Prostate gland (tissue), 2 donors: ENCODE measurements at places on chromosomes 12 and 14.
A peak's percentile ranks its signal among the peaks of the same experiment; 100 is the strongest.

GRCh38 chr12:119129827-119130434 is 48.8 kb upstream of the HSPB8 start:
- no peak for DNase-seq

DNA sequence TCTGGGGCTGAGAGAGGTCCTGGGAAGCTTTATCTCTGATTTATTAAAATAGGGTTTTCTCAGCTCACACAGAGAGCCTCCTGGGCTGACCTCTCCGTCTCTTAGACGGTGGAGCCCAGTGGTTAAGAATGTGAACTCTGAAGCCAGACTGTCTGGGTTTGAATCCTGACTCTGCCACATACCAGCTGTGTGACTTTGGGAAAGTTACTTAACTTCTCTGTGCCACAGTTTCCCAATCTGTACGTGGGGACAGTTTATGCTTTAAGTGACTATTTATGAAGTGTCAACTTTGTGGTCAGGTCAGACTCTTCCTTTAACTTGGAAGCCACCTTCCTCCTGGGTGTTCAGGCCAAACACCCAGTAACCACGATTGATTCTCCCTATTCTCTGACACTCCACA is 290.9 kb downstream of the AACS start:
- no peak for DNase-seq

GRCh38 chr12:82896979-82897378 is 210.3 kb downstream of the TMTC2 start:
- peak; percentile 77 for DNase-seq

GRCh38 chr12:70852416-70853150 is 68.0 kb downstream of the PTPRR start:
- DNase-seq: no peak

DNA sequence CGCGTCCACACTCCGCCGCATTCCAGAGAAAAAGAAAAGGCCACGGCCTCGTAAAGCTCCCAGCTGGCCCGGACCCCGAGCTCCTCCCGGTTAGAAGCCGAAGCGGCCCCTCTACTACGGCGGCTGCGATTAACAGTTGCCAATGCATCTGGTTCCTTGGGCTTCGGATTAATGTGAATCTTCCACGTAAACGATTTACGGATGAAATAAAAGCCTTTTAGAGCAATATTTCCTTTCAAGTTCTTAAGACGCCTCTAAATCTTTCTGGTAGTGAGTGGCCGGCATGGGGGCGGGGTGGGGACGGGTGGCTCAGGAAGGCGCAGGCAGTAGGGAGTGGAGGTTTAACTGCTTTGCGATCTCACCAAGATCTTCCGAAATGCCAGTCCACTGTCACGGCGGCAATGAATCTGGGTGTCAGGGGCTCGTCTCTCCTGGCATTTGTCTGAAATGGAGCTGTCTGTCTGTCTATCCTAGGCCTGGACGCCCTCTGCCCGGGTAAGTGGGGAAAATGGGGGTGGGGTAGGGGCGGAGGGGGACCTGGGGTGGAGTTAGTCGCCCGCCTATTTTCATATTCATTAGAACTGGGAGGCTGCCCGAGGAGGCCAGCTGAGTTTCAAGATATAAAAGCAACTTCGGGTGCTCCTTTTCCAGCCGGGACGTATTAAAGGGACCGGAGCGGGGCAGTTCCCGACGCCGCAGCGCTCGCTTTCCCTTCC is 413 bp upstream of the ALX1 start:
- DNase-seq: no peak

- DNase-seq: no peak
These were observed 127.1 kb downstream of the ITPR2 start for GRCh38 chr12:26705851-26706250.

DNA sequence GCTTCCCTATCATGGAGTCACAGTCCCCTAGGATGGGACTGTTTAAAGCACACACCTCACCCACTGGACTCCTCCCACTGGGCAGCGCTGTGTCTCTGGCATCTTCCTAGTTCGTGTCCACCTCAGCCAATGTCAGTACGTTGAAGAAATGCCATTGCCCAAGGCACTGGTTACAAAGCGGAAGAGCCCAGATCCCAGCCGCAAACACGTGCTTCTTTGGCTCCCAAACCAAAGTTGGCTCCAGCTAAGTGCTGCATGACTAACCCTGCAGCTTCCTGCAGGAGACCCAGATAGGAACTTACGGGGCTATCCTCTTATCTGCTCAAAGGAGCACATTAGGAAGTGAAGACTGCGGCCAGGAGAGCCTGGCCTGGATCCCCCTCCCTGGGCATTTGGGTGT is 9.3 kb downstream of the SYNE3 start:
- DNase-seq: peak; percentile 71

- DNase-seq: no peak
These were observed 10.1 kb downstream of the RNASE1 start for GRCh38 chr14:20792556-20792955.
